ENCODE measurements at places on chromosomes 7 and 10. TPM values are rescaled to one million over a fixed set of nuclear protein-coding genes. Genes with fewer than 3 reads are reported as not detected.
A peak's percentile ranks its signal among the peaks of the same experiment; 100 is the strongest.

DNA sequence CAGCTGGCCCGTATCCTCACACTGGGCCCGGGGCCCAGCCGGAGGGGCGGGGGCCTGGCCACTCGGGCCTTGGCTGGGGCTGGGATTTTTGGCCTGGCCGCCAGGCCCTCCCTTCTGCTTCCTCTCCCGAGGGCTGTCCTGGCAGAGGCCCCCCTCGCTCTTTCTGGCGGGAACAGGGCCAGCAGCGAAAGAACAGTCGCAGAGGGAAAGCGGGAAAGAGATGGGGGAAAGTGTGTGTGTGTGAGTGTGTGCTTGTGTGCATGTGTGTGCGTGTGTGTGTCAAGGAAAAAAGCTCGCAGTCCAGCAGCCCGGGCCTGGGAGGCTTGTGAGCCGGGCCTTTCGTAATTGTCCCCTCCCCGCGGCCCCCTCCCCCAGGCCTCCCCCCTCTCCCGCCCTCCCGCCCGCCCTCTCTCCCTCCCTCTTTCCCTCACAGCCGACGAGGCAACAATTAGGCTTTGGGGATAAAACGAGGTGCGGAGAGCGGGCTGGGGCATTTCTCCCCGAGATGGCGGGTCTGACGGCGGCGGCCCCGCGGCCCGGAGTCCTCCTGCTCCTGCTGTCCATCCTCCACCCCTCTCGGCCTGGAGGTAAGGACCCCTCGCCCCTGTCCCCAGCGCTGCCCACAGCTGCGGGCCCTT is at the start of gene ELN:
Gene ELN, plus strand, starts transcription at position 491 of the 638 bp plus-strand sequence. Its CDS starts 15 bp downstream, at position 506.
- peak within 1 kb of the TSS; percentile 74 for H3K27ac ChIP-seq
- H3K4me1 ChIP-seq: peaks cover 46% of the 10 kb centered on the region
- no peaks in the 10 kb centered on the region for H3K36me3 ChIP-seq
- DNase-seq: peak; percentile 87

- no peaks in the 10 kb centered on the region for H3K36me3 ChIP-seq
- no peak for DNase-seq
- no peak overlapping the region for H3K4me3 ChIP-seq
- H3K27ac ChIP-seq: no peak overlapping the region
- H3K4me1 ChIP-seq: no peaks in the 10 kb centered on the region
Measured at GRCh38 chr7:155971180-155971770, 159.0 kb upstream of the SHH start.

FAM180A gene
- polyA plus RNA-seq: 1.5 TPM

ZPBP gene
- 286 TPM for polyA plus RNA-seq

AFAP1L2 gene
- polyA plus RNA-seq: 7.4 TPM

POLR2J2 gene
- polyA plus RNA-seq: 1.4 TPM
